Fibroblast of the aortic adventitia (primary cell): ENCODE measurements at places on chromosomes 11 and 22.

- DNase-seq: peak; percentile 32
Measured at GRCh38 chr11:118948000-118948399, 8.1 kb upstream of the UPK2 start.

DNA sequence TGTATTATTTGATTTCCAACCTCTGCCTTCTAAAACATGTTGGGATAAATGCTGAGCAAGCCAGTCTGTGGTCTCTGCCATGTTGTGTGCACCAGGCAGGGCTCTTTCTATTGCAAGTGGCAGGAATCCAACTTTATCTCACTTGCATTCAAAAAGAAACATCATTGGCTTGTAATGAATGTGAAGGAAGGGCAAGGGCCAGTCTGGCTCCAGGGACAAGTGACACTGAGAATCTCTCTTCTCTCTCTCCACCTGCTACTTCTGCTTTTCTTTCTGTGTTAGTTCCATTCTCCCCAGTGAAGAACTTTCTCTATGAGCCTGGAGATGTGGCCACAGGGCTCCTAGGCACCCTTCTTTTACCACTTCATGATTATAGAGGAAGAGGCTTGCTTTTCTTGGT lies 329.9 kb upstream of the NCAM1 start:
- no peak for DNase-seq

GRCh38 chr22:38921806-38922205 lies 35.6 kb upstream of the APOBEC3A start:
- no peak for DNase-seq

GRCh38 chr11:13026722-13027121 lies 17.6 kb downstream of the RASSF10 start:
- DNase-seq: no peak

GRCh38 chr22:32591620-32592019 lies 117.0 kb downstream of the FBXO7 start:
- peak; percentile 75 for DNase-seq

GRCh38 chr11:102883141-102883540 lies 8.4 kb upstream of the MMP12 start:
- DNase-seq: peak; percentile 52

DNA sequence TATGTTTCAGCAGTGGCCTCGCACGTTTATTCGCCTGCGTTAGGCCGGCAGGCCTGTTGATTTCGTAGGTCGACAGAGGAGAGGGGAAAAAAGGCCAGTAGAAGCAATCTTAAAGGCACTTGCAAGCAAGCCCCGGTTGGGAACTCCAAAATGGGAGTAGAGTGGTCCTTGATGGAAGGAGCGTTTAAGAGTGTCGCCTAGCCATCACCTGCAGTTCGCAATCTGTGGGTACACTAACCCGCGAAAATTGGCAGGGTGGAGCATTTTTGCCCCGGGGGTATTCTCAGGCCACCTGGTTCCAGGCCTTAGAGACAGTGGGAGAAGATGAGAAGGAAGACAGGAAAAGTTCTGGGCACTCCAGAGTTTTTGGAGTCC lies 1.1 kb downstream of the EWSR1 start:
- DNase-seq: peak; percentile 23
